H1 (cell line): ENCODE measurements at places on chromosomes 12 and 14. TPM values are rescaled to one million over a fixed set of nuclear protein-coding genes. Genes with fewer than 3 reads are reported as not detected.

DNA sequence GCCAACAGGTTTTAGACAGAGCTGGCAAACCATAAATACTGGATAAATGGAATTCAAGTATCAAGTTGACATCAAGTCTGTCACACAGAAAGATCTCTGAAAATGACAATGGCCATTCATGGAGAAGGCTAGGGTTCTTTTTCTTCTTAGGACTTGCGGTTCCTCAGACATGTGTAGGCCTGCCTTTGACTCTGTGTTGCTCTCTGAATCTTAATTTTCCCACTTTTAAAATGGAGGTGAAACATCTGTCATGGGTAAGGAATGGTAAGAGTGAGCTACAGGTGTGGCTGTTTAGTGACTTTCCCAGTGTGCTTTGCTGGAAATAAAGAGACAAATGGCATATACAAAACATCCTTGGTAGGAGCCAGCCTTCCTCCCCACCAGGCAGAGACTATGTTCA, 79.2 kb downstream of the PTCSC3 start:
- DNase-seq, result no peak

DNA sequence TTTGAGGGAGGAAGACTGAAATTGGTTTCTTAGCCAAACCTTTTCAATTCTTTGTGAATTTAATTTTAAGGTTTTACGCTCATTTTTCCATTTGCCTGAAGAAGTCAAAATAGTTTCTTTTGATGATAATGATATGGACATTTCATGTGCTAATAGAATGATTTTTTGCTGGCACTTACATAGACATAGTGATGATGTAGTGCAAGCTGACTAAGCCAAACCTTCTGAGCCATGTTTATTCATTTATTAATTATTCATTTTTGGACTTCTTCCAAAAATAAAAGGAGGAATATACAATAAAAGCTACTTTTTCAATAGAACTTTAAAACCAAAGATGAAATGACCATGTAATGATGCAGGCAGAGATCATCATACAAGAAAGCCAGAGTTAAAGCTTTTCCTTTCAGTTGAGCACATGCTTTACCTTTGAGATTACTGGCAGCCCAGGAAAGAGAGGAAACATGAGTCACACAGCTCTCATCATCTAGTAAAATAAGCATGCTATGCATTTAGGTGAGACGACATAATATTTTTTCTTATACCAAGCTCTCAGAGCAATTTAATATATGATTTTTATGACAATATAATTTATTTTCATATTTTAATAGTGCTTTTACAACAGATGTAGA, 24.8 kb downstream of the KCNA1 start:
- no peak for DNase-seq

- DNase-seq, result no peak
These were observed 258.6 kb upstream of the TMEM132C start for GRCh38 chr12:128008341-128008740.

- DNase-seq, result no peak
These were observed 23.2 kb downstream of the NGDN start for GRCh38 chr14:23492618-23493272.

- no peak for DNase-seq
These were observed 71.4 kb downstream of the BMP4 start for GRCh38 chr14:53885136-53885640.

DNA sequence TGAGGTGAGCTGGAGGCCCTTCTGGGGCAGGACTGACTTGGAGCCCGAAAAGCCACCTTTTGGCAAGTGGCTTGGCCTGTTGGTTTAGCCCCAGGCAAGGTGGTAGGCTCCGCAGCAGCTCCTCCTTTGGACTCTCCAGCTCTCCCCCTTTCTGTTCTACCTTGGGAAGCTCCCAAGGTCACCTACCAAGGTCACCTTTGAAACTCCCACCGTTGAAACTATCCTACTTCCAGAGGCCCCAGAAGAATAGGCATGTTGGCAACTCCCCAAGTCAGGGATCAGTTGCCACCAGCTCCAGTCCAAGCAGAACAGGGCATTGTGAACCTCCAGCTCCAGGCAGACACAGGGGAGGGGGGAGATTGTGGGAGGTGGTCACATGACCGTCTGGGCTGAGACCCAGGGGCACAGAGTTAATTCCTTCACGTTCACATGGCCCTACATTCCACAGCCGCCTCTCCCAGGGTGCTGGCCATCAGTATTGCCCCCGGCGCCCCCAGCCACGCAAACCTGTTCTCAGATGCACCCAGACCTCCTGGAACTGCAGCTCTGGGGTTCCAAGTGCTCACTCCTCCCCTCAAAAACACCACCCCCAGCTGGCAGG, 14.4 kb downstream of the IRF2BPL start:
- no peak for DNase-seq

Gene KRT83
- total RNA-seq, result not detected in 2 replicates

DNA sequence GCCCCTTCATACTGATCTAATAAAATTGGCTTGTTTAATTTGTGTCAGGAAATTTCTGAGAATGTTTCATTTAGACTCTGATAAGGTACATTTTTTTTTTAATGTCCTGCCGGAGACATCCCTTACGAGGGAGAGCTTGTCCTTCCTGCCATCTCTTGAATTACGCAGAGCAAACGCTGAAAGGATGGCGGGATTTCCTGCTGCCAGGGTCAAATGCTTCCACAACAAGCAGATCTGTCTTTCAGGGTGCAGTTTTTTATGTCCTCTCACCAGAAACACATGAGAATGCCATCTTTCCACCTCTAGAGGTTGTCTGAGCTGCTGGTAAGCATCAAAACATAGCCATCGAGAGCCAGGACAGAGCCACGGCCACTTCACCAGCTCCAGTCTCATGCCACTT, 126.8 kb upstream of the ARHGAP5 start:
- no peak for DNase-seq

- peak; percentile 55 for DNase-seq
These were observed 131.4 kb downstream of the DACT1 start for GRCh38 chr14:58769011-58769643.

DNA sequence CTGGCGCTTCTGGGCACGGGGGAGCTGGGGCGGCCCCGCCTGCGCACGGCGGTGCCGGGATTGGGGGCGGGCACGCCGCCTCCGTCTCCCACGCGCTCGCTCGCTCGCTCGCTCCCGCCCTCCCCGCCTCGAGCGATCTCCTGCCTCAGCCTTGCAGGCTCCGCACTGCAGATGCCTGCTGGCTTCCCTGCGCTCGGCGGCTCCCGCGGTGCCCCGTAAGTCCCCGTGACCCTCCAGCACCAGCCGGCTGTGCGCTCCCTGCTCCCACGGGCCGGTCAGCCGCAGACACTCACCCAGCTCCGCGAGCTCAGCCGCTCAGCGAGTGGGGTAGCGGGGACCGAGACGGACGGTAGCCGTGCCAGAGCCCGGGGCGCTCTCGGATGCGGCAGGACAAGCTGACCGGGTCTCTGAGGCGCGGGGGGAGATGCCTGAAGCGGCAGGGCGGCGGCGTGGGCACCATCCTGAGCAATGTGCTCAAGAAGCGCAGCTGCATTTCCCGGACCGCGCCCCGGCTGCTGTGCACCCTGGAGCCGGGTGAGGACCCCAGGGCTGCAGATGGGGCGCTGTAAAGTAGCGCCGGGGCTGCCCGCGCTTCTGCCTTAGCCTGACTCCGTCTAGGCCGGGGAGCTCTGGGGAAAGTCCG, at the start of gene TBC1D30:
Gene TBC1D30, plus strand, starts transcription at position 148 of the 643 bp plus-strand sequence. Its CDS starts 233 bp downstream, at position 381.
- DNase-seq, result peak; percentile 73

Gene BHLHE41
- total RNA-seq, result 1.6 and 3.4 TPM in 2 replicates

DNA sequence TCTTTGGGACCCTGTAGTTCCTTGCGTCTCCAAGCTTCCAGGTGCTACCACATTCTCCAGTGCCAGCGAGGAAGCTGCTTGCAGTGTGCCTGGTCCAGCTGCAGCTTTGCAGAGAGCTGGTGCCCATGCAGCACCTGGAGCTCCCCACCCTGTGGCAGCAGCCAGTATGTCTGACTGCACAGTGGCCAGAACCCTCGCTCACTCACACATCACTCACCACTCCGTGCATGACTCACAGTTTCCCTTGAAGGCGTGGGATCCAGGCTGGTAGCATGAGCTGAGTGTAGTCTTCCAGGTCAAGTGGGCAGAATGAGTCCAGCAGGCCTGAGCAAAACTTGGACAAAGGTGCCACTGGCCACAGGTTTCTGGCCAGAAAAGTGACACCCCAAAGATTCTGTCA, 33.6 kb downstream of the SDR9C7 start:
- DNase-seq, result no peak

DNA sequence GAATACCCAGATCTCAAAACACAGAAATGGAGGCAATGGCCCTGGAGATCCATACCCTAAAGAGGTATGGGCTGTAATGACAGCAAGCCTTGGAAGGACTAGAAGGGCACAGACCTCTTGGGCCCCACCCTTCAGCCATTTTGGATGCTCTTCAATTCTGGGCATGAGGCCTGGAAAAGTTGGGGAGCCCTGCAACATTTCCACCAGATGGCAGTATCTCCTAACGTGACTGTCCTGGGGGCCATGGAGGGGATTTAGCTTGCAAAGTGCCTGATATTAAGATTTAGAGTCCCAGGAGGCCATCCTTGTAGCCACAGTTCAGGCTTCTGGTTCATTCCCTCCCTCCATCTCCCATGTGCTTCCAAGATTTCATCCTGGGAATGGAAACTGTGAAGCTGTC, 30.2 kb downstream of the KCNA5 start:
- DNase-seq, result peak; percentile 59

Gene RASSF3
- total RNA-seq, result 57.3 and 64.3 TPM in 2 replicates

DNA sequence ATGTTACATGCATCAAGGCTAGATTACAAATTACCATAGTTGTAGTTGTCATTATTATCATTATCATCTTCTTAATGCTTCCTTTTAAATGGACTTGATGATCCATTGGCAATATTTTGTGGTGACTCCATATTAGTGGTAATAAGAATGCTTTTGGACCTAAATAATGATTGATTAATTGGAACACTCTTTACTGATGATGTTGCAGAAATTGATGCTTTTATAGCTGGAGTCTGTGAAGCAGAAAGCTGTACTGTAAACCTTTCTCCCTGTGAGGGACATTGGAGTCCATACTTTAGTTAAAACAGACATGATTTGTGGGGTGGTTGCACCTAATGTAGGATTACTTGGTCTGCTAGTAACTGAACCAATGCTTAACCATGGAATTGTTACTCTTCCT, 190.4 kb downstream of the ATXN7L3B start:
- no peak for DNase-seq

DNA sequence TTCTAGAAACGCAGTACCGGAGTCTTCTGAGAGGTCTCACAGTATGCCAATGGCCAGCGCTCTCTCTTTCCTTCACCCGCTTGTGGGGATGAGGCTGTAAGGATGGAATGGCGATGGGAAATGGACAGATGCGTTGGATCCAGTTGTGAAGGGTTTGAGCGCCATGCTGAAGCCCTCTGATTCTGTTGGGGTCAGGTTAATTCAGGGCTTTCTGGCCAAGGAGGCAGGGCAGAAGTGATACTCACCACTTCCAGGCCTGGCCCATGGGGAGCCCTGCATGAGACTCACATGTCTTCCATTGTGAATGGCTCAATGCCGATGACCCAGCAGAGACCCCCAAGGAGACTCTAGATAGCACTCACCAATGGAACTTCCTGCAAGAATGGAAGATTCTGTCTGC, 114.3 kb downstream of the BCL11B start:
- DNase-seq, result no peak

DNA sequence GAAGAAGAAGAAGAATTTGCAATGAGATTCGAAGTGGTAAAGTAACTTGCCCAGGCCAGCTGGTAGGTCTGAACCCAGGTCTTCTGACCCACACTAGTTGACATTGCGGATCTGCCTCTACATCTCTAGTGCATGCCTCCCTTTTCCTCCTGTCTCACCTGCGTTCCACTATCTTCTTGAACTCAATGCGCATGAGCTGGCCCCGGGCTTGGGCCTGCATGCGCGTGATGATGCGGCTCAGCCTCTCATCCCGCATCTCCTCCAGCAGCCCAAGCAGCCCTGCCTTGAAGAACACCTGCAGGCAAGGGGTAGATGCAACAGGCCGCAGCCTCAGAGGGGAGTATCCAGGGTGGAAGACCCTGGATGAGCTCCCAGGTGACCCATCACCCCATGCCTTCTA, 11.9 kb downstream of the MYH6 start:
- DNase-seq, result no peak

Gene CERS5
- total RNA-seq, result 58.5 and 69.2 TPM in 2 replicates

DNA sequence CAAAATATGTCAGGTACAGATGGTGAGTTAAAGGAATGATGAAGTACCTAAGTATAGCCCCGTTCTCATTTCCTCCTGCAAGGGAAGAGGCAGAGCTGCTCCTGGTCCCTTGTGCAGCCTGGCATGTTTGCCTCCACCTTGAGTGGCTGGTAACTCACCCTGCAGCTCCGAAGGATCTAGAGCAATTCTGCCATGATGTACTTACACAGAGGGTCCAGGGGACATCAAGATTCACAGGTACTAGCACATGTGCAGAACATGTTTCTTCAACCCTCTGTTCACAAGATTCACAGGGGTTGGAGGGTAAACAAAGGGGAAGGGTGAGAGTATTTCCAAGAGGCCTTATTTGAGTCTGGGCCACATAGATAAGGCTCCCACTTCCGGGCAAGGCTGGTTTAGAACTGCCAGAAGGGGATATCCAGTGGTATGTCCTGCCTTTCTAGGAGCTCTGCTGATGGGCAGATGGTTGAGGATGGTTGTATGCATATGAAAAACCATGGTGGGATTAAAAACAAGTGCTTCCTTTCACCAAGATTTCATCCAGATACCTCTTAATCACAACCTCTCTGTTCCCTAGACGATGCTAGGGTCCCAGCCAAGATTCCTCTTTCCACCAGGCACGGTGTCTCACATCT, 7.7 kb downstream of the DCTN2 start:
- no peak for DNase-seq

DNA sequence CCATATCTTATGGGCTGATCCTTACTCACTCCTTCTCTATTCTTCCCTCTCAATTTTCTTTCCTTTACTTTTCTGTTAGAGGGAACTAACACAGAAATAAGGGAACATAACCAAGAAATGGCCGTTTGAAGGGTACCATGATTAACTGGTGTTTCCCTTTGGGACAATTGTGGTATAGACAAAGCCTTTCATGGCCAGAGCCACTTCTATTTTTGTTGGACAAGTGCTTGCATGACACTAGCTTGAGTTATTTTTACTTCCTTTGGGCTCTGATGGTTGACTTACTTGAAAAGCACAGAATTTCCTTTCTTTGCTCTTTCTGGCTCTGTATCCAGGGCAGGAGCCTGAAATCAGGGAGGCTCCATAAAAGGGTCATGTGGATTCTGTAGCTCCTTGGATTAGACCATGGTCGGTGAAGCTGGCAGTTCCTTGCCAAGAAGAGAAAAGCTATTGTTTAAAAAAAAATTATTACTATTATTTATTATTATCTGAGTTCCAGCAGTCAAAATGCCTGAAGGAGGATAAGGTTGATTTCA, 130.6 kb downstream of the KTN1 start:
- no peak for DNase-seq

GRCh38 chr12:93782853-93783252, 105.7 kb downstream of the CRADD start:
- no peak for DNase-seq

Gene TMBIM4
- 12.8 and 15.5 TPM in 2 replicates for total RNA-seq

Gene RNASE12
- not detected in 2 replicates for total RNA-seq

GRCh38 chr14:49945448-49946319, 52.8 kb downstream of the ARF6 start:
- DNase-seq, result no peak

Gene PSMB5
- 246 and 254 TPM in 2 replicates for total RNA-seq
